ENCODE measurements at places on chromosomes 12 and 14. TPM values are rescaled to one million over a fixed set of nuclear protein-coding genes. Genes with fewer than 3 reads are reported as not detected.

GRCh38 chr12:12282761-12283425 lies 16.0 kb upstream of the LRP6 start:
- H3K27ac ChIP-seq: no peak overlapping the region
- peaks cover 11% of the 10 kb centered on the region for H3K27me3 ChIP-seq
- no peaks in the 10 kb centered on the region for H3K4me1 ChIP-seq
- H3K36me3 ChIP-seq: no peaks in the 10 kb centered on the region
- no peak overlapping the region for H3K4me3 ChIP-seq

GRCh38 chr12:121222847-121223246 lies 12.9 kb downstream of the P2RX4 start:
- DNase-seq: peak; percentile 36
- peaks cover 72% of the 10 kb centered on the region for H3K36me3 ChIP-seq
- no peaks in the 10 kb centered on the region for H3K27me3 ChIP-seq
- H3K4me3 ChIP-seq: peak overlapping the region; percentile 48
- H3K27ac ChIP-seq: peak overlapping the region; percentile 91

DNA sequence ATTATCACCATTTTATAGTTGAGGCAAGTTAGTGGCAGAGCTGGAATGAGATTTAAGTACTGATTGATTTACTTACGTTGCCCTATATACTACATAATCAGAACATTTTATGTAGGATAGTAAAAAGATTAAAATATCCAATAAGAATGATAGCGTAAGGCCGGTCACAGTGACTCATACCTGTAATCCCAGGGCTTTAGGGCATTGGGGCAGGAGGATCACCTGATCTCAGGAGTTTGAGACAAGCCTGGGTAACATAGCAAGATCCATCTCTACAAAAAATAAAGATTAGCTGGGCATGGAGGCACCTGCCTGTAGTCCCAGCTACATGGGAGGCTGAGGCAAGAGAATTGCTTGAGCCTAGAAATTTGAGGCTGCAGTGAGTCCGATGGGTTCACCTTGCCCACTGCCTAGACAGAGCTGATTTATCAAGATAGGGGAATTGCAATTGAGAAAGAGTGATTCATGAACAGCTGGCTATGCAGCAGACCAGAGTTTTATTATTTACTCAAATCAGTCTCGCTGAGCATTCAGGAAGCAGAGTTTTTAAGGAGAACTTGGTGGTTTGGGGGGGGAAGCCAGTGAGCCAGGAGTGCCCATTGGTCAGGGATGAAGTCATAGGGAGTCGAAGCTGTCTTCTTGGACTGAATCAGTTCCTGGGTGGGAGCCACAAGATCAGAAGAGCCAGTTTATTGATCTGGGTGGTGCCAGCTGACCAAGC lies 24.7 kb upstream of the SGPP1 start:
- DNase-seq: no peak
- H3K27me3 ChIP-seq: no peaks in the 10 kb centered on the region
- no peak overlapping the region for H3K4me3 ChIP-seq

DNA sequence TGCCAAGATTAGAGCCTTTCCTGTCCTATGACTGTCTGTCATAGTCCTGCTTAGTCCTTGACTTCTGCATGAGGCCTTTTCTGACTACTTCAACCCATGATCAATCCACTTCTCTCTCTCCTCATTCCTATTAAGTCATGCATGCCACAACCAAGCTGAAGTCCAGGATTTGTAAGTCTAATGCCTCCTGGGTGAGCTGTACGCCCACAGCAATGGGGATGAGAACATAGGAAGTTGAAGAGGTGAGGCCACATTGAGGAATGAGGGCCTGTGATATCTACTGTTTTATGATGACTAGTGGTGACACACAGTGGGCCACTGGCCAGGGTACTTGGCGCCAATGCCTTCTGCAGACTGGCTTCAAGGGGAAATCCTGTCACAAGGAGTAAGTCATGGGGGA lies 994.1 kb upstream of the TMEM132C start:
- H3K27me3 ChIP-seq: no peaks in the 10 kb centered on the region
- no peak overlapping the region for H3K27ac ChIP-seq
- no peak for DNase-seq
- H3K4me3 ChIP-seq: no peak overlapping the region

Gene HAL
- total RNA-seq: 0.69 TPM

Gene SLCO1B1
- not detected for total RNA-seq

All from activated CD4-positive, alpha-beta T cell treated with anti-CD3 and anti-CD28 coated beads, Interleukin-2, amount 10 ng/mL, durations not matched to agents 7 days and 5 days (primary cell).